Adrenal gland (tissue), 19 donors: ENCODE measurements at places on chromosomes 11 and 22. TPM values are rescaled to one million over a fixed set of nuclear protein-coding genes. Genes with fewer than 3 reads are reported as not detected.
A peak's percentile ranks its signal among the peaks of the same experiment; 100 is the strongest.

ADAMTS15 gene
- 1.4 TPM for total RNA-seq

SLC22A9 gene
- 0.06 TPM for total RNA-seq

- peak; percentile 35 for DNase-seq
Measured at GRCh38 chr22:31130873-31131272, 8.1 kb downstream of the INPP5J start.

- no peak for DNase-seq
Measured at GRCh38 chr11:117281159-117281558, 10.0 kb upstream of the BACE1-AS start.

DNA sequence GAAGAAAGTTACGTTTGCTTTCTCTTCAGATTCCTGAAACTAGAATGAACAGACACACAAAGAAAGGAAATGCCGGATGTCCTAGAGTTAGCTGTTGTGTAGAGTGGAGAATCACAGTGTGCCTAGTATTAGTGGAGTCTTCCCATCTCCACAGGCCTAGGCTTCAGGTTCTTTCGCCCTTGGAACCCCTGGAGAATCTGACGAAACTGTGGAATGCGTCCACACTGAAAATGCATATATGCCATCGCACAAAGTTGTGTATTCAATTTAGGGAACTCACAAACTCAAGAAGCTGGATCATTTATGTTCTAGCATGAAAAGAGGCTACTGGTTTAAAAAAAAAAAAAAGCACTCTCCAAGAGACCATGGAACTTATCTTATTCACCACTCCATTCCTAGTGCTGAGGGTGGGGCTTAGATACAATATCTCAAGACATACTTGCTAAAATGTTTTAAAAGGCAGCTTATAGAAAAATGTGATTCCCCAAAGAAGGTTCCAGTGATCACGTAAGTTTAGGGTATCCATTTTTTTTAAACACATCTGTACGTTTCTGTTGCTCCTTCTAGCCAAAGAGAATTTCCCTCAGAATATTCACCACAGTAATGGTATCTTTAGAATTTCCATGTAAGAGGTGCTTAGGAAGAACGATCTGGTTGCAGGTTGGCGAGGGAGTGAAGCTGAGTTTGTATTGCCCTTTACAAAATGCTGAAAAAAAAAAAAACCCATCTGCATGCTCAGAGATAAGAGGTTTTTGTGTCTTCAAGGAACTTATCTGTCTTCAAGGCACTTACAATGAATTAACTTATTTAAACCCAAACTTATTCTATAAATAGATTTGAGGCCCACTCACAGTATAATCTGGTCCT lies 20.0 kb downstream of the MAML2 start:
- no peak for DNase-seq

KCNE3 gene
- total RNA-seq, result 8.0 TPM

CASP4 gene
- 40.2 TPM for total RNA-seq

MS4A12 gene
- not detected for total RNA-seq

SNX19 gene
- total RNA-seq, result 49.6 TPM

DNA sequence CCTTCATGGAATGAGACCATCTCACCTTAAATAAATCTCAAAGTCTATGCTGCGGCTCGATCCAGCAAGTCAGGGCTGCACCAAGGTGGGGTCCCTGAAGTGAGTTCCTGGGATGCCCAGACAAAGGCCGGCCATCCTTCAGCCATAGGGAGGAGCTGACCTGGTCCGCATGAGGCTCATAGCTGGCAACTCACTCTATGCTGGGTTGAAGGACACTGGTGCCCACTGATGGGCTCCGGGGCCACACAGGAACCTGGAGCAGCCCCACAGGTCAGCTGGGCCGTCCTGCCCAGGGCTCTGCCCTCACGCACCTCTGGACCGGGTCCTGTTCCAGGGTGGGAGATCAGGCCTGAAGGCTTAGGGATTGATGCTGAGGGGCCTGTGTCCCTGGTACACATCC lies 1339.3 kb downstream of the TBC1D22A start:
- DNase-seq, result no peak

- DNase-seq, result no peak
Measured at GRCh38 chr11:35013514-35014233, 97.3 kb downstream of the PDHX start.
